ENCODE measurements at places on chromosomes 2 and 18.

DNA sequence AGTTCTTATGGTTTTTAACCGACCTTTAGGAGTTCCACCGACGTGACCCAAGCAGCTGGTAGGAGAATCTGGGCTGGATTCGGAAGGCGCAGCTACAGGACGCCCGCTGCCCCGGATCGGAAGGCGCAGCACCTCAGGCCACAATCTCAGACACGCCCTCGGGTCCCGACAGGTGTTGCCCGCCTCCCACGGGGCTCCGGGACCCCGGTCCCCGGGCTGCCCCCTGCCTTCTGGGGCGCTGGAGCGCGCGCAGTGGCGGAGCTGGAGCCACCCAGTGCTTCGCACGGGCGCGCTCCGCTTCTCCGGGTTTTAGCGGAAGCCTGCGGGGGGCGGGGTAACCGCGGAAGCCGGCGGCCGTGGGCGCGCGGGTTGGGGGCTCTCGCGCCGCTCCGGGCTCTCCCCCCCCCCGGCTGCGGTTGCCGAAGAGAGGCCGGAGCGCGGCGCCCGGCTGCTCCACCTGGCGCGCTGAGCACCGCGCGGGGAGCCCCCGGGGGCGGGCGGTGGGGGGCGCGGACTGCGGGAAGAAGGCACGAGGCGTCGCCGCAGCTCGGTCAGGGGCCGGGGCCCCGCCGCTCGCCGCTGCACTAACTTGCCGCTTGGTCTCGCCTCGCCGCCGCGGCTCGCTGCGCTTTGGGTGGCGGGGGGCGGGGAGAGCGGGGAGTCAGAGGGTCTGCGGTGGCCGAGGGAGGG is 718.8 kb downstream of the DPP10 start:
- DNase-seq, result no peak

GRCh38 chr18:54765636-54766375 is 62.5 kb upstream of the RAB27B start:
- no peak for DNase-seq

- no peak for DNase-seq
Measured at GRCh38 chr2:233061591-233062450, 1.7 kb downstream of the INPP5D start.

GRCh38 chr2:231012463-231012862 is 16.5 kb downstream of the SPATA3 start:
- no peak for DNase-seq

DNA sequence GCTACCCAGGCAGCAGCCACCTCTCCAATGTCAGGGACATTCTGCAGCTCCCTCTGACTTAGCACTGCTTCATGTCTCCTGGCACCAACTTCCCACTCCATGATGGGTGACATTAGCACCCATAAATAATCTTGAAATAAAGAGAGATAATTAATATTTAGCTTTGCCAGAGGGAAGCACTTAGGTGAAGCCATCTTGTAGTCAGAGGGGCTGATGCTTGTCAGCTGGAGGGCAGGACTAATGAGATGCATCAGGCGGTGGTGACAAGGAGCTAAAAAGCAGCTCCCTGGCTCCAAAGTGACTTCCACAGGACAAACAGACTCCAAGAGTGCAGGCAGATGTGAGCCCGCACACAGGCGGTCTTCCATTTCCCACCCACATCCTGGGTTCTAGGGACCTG is 153.0 kb upstream of the ID2 start:
- DNase-seq, result no peak

- DNase-seq, result peak; percentile 28
Measured at GRCh38 chr2:164719996-164720941, 99.0 kb upstream of the GRB14 start.

GRCh38 chr18:3998698-3999333 is 456.3 kb downstream of the DLGAP1 start:
- DNase-seq, result peak; percentile 79

- DNase-seq, result no peak
Measured at GRCh38 chr2:241931084-241931975, 61.8 kb downstream of the RTP5 start.

DNA sequence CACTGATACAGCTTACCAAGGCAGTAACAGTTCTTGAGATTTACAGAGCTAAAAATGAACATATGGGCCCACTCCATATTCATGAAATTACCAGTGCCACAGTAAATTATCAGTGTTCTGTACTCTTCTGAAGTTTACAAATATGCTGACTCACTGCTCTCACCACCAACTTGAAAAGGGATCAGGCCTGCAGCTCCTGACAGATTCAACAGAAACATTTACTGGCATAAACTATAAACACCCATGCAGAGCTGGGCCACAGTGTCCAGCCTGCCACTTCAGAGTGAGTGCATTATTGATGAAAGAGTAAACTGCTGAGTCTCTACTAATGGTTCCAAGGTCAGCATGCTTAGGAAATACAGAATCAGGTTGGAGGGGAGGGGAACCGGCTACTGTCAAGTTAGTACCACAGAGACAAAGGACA is 83.1 kb downstream of the FARSB start:
- DNase-seq, result peak; percentile 71

GRCh38 chr2:118031566-118031965 is 17.7 kb upstream of the CCDC93 start:
- DNase-seq, result no peak

DNA sequence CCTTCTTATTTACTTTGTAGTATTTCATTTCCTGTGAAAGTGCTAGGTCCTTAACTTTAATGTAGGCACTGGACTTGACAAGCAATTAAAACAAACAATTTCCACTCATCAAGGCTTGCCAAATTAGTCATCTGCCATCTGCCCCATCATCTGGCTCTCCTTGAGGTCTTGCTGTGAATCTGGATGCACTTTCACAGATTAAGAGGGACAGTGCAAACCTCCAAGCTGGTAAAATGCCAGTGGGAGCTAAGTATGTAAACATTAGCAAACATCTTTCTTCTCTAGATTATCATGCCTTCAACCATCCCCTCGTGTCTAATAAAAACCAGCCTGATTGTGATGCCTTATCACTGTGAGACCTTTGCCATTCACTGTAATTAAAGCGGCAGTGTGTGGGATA is 402.9 kb downstream of the ERBB4 start:
- DNase-seq, result peak; percentile 39

- peak; percentile 96 for DNase-seq
Measured at GRCh38 chr2:199261239-199261638, 196.5 kb downstream of the SATB2 start.

GRCh38 chr18:78642296-78642951 is 337.2 kb upstream of the SALL3 start:
- no peak for DNase-seq

DNA sequence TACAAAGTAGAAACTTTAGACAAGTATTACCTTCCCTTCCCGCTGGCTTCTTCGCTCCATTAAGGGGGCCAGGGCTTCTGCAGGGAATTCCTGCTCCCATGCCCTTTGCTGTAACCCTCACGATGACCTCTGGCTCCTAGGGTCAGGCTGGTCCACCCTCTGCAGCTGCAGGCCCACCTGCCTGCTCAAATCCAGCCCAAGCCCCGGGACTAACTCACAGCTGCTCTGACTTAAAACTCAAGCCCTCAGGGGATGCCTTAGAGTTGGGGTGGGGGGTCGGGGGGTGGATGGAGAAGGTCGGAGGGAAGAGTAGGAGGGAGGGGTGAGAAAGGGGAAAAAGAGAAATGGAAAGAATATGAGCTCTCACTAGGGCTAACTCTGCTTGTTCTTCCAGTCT is 4.9 kb downstream of the IGFBP5 start:
- DNase-seq, result no peak

DNA sequence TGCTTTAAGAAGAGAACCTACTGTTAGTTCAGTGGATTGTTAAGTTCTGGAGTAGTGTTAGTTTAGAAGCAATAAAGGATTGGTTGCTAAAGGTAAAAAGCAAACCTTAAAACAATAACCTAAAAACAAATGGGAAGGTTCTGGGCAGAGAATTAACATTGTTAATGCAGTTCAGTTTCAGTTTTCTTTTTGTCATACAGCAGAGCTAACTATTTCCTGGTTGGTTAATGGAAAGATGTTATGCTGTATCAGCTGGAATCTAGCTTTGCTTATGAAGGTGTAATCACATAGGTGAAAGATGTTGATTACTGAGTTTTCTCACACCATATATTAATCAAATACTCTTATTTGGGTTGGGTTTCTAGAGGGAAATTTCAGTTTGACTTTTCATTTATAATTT is 23.8 kb downstream of the SMAD4 start:
- DNase-seq, result no peak

DNA sequence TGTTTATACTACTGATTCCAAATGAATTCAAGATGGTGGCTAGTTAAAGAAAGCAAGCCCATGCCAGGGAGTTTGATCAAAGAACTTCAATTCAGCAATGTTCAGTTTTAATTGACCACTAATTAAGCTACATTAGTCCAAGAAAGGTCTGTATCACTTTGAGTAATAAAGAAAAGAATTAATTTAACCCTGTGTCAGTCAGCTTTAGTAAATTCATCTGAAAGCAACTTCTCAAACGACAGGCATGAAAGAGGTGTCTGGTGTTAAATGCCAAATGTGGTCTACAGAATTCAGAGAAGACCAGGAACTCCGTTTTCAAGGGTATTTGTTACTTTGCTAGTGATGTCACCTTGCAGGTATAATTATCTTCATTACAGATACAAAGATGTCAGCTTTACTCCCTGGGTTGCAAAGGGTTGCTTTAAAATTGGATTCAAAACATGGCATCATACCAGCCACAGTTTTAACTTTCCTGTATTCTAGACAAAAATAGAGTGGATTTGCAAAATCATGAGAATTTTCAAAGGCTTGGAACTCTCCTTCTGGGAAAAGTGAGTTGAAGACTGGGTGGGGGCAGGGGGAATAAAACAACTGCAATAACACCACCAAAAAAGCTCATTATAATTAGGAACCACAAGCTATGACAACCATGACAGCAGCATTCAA is 281.5 kb downstream of the TCF4 start:
- no peak for DNase-seq

GRCh38 chr2:196988639-196989038 is 62.1 kb upstream of the PGAP1 start:
- DNase-seq, result no peak

DNA sequence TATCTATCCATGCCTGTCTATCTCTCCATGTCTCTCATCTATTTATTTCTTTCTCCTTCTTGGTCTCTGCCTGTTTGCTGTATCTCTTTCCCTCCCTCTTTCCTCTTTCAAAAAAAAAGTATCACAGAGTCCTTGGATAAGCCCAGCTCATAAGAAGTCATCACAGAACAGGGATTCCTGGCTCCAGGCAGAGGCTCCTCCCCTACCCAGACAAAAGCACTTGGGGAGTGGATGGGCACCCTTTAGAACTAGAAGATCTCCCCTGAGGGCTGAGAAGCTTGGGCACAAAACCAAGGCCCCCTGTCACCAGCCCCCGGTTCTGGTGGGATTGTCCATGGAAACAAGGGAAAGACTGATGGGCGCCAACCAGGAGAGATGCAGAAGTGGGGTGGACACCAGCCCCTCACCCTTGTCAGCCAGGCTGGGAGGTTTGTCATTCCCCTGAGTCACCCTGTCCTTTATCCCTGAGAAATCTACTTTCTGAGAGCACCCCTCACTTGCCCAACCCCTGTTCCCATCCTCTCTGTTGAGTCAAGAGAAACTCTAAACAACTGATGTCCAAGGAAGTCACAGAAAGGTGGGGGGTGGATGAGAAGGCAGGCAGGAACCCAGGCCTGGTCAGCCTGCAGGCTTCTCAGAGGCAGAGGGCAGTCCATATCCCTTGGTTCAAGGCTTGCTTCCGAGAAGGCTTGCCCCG is 127.1 kb downstream of the TNS1 start:
- DNase-seq, result no peak

- DNase-seq, result peak; percentile 27
Measured at GRCh38 chr2:68936427-68936826, 16.3 kb downstream of the GKN2 start.

DNA sequence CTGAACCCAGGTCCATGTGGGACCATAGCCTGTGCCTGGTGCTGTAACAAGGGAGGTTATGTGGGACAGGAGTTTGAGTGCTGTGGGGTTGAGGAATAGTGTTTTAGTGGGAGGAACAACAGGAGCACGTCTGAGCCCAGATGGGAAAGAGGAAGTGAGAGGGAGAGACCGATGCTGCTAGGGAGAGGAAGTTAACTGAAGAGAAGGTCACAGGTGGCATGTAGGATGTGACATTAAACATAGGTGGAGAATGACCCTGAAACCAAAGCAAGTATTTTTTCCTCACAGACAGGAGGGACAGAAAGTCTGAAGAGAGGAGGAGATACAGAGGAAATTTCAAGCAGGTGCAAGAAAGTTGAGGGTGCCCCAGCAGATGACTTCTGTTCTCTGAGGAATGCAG is 87.8 kb downstream of the ACOXL start:
- DNase-seq, result no peak

GRCh38 chr2:179141206-179141605 is 91.3 kb upstream of the CCDC141 start:
- peak; percentile 45 for DNase-seq

Data from fibroblast of mammary gland (primary cell).